ENCODE measurements at places on chromosomes 1 and 21.

DNA sequence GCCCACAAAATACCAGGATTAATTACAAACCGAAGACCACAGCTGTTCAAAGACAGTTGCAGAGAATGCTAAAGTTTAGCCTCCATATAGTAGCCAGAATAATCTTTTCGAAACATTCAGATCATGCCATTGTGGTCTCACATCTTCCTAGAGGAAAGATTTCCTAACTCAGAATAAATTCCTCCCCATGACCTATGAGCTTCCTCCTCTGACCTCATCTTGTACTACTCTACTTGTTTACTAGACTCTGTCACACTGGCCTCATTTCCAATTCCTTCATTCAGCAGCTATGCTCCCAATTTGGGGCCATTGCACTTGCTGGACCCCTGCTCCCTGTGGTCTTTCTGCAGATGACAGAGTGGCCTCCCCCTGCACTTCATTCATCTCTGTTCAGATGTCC lies 71.8 kb upstream of the LRRC53 start:
- no peak for DNase-seq

DNA sequence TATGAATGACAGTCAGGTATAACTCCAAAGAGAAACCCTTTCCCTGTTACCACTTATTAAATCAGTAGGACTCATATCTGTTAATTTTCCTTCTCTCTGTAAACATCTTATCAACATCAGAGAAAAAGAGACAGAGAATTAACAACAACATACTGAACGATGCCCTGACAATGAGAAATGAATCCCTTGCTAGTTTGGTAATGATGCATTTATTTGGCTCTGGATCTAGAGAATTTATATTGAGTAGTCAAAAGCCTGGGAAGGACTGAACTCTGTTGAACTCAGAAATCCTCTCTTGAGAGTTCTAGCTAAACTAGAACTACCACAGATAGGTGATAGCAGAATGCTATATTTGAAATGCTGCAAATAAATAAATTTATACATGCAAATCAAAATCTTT lies 325.6 kb downstream of the DISC1 start:
- no peak for DNase-seq

- no peak for DNase-seq
Observed at GRCh38 chr21:45598109-45598508, 45.4 kb upstream of the PCBP3 start.

GRCh38 chr1:224329842-224330753 lies at the start of gene NVL:
TSS of gene NVL (minus strand) at chr1:224330172. CDS start at chr1:224330127, 45 bp downstream.
- peak; percentile 91 for DNase-seq

DNA sequence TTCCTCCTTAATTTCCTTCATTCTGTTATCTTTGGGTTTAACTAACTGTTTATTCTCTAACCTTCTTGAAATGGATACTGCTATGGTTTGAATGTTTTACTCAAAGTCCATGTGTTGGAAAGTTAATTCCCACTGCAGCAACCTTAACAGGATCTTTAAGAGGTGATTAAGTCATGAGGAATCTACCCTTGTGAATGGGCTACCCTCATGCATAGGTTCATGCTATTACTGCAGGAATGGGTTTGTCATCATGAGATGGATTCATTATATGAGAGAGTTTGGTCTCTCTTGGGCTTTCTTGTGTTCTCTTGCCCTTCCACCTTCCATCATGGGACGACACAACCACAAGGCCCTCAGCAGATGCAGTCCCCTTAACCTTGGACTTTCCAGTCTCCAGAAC lies 516.9 kb downstream of the ADGRL2 start:
- no peak for DNase-seq

- DNase-seq: no peak
Observed at GRCh38 chr21:26130249-26130881, 40.2 kb downstream of the APP start.

GRCh38 chr1:164712131-164713036 lies 153.4 kb downstream of the PBX1 start:
- DNase-seq: no peak

DNA sequence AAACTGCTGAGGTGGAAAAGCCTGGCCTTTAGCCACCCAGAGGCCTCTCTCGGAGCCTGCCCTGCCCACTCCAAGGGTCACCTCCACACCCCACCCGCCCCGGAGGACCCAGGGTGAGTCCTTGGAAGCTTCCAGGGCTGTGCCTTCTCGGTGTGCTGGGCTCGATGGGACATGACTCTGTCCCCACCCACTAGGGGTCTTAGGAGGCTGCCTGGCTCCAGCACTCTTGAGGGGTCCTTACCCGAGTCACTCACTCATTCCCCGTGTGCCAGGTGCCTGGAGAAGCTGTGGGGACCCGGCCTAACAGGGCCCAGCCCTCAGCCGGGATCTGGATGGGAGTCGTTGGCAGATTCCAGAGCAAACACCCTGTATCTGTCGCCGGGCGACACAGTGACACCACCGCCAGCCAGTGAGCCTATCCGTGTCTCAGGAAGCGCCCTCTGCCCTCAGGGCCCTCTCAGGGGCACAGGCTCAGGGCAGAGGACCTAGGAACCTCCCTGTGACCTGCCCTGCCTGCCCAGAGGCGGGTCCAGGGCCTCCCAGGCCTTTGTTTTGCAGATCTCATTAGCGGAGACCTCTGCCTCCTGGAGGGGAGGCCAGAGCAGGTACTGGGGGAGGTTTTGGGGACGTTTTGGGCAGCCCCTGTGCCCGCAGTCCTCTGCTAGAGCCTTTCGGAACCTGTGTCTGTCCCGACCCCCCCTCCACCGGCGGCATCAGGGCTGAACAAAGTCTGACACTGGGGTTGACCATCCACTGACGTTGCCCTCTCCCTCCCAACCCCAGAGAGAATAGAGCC lies 3.1 kb upstream of the PRKCZ start:
- no peak for DNase-seq

DNA sequence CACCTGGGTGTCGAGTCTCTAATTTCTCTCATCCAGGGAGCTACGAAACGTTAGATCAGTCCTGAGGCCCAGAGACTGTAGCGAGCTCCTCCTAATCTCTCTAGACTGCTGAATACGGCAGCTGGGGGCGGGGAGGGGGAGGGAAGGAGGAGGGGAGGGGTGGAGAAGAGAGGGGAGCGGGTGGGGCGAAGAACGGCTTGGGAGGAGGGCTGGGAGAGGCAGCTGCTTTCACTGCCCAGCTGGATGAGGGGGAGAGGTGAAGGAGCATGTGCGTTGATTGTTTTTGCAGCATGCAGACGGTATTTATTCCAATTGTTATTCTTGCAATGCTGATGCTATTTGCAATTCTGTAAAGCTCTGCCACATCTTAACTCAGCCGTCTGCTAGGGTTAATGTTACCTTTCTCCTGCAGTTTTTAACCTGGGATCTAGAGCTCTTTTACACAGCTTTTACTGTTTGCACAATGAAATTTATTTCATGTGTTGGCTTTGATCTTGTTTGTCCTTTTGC lies 790 bp downstream of the DNAJC6 start:
- no peak for DNase-seq

DNA sequence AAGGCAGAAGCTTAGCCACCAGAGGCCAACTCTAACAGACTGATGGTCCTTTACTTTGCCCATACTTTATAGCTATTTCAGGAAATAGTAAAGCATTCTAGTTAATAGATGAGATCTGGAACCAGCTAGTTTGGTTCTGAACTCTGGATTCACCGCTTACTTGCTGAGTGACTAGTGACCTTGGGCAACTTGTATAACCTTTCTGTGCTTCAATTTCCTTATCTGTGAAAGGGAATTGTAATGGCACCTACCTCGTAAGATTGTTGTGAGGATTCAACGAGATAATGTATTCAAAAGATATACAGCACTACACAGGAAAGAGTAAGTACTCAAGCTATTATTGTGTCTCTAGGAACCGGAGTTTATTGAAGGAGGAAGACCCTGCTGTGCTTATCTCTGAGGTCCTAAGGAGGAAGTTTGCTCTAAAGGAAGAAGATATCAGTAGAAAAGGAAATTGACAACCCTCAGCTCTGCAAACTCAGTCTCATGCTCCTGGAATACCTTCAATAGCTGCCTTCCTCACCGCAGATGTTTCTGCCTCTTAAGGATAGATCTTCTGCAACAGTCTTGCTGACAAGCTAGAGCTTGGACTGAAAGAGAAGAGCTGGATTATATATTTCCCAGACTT lies 11.9 kb downstream of the MTFR1L start:
- no peak for DNase-seq

GRCh38 chr21:43591571-43591970 lies 67.7 kb downstream of the HSF2BP start:
- DNase-seq: no peak

DNA sequence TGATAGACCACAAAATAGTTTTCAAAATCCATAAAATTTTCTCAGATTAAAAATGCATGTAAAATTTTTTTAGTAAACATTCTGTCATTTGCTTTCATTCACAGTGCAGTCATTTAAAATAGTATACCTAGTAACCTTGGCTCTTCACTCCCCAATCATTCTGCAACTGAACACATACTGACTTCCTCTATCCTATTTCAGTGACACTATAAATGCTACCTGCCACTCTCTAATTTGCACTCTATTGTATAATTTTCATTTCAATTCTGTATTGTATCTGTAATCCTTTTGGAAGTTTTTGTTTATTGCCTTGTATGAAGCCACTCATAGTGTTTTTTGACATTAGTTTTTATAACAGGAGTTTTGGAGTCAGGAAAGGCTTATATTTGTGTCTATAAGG lies 1029.1 kb upstream of the NCAM2 start:
- DNase-seq: no peak

DNA sequence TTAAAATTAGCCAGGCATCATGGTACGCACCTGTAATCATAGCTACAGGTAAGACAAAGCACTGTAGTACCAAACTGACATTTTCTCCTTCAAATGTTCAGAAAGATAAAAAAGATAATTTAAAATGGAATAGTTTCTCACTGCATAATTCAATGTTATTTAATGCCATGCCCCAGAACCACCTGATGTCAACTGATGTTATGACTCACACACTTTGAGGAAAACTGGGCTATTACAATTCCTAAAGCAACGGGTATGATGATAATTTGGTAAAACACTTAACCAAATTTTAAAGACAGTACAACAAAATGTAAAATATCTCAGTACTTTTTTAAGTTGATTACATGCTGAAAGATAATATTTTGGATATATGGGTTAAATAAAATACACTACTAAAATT lies 22.9 kb upstream of the PLEKHO1 start:
- DNase-seq: no peak

DNA sequence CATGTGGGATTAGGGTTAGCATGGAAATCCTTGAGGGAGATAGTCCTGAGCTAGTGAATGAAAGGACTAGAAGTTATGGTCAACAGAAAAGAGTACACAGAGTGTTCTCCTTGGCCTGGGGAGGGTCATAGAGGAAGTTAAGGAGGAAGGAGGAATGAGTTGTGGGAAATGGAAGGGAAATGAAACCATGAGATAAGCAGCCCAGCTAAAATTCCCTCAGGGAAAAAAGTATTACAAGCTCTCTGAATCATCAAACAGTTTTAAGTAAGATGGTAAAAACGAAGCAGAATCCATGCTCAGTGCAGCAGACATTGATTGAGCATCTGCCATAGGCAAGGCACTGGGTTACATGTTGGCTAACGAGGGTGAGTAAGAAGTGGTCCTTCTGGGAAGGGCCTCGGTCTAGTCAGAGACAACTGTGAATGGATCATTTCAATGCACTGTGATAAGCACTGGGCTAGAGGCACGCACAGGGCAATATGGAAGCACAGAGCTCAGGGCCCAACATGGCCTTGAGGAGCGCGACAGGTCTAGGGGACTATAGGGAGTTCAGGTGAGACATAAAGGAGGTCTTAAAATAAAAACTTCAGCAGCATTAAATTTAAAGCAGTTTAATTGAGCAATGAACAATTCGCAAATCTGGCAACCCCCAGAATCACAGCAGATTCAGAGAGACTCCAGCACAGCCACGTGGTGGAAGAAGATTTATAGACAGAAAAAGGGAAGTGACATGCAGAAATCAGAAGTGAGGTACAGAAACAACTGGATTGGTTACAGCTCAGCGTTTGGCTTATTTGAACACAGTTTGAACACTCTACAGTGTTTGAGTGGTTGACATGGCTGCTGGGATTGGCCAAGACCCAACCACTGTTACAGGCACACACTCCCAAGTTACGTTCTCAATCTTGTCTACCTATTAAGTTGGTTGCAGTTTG lies 219.5 kb downstream of the HLX start:
- DNase-seq: peak; percentile 81

- no peak for DNase-seq
Observed at GRCh38 chr21:34883491-34884271, 165.4 kb downstream of the RUNX1 start.

DNA sequence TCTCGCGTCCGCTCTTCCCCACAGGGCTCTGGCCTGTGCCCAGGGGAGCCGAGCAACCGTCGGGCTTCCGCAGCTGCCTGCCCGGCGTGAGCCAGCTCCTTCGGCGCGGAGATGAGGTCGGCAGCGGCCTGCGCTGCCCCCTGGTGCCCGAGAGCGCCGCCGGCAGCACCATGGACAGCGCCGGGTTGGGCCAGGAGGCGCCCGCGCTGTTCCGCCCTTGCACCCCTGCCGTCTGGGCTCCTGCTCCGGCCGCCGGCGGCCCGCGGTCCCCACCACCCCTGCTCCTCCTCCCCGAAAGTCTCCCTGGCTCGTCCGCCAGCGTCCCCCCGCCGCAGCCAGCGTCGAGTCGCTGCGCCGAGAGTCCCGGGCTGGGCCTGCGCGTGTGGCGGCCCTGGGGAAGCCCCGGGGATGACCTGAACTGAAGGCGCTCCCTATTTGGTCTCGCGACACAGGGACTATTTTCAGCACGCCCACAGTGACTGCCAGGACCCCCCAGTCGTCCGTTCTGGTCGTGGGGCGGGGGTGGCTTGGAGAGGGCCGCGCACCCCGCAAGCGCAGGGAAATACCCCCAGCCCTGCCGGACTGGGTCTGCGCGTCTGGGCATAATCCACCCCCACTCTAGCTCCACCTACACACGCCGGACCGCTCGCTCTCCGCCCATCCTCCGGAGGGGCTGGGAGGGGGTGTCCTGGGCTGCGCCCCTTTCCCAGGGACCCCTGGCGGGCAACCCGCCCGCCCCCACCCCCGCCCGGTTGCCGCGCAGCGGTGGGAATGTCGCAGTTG lies 1.3 kb downstream of the HES3 start:
- DNase-seq: peak; percentile 77

- DNase-seq: no peak
Observed at GRCh38 chr1:190179817-190180216, 297.8 kb downstream of the BRINP3 start.

- peak; percentile 78 for DNase-seq
Observed at GRCh38 chr1:155091071-155092051, 12.7 kb downstream of the EFNA3 start.

- DNase-seq: no peak
Observed at GRCh38 chr1:70290218-70290617, 64.3 kb downstream of the ANKRD13C start.

DNA sequence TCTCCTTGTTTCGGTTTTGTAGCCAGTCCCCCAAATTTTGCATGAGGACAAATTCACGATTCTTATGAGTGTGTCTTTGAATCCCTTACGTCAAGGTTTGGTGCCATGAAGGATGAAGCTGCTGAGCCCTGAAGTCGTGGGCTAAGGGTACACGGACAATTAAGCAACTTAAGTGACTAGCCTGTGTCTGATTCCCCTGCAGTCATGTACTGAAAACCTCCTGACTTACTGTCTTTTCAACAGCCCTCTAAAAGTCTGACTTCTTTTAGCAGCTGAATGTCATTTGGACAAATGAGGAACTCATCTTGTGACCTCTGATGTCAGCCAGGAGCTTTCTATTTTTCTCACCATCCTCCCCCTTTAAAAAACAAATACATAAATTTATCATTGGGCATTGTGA lies 27.1 kb upstream of the C1orf105 start:
- DNase-seq: no peak

GRCh38 chr1:28050776-28051175 lies 37.6 kb downstream of the EYA3 start:
- no peak for DNase-seq
